ENCODE measurements at places on chromosomes 7 and 10. TPM values are rescaled to one million over a fixed set of nuclear protein-coding genes. Genes with fewer than 3 reads are reported as not detected.

- H3K27me3 ChIP-seq: no peaks in the 10 kb centered on the region
- H3K4me1 ChIP-seq: no peaks in the 10 kb centered on the region
Observed at GRCh38 chr7:131249003-131249402, 78.7 kb upstream of the MKLN1 start.

DNA sequence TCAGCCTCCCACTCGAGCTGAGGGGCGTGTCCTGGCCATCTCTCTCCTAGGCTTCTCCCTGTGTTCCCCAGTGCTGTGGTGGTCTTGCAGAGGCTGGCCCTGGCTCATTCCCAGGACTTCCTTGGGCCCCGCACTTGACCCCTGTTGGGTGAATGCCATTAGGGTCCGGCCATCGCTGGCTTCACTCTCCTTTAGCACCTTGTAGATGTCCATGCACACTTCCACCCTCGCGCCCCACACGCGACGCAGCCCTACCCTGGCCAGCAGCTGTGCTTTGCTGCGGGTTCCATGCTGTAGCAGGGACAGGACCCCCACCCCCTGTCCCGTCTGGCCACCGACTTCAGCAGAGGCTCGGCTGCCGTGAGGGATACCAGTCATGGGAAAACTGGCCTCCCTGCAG lies 46.3 kb downstream of the PITRM1 start:
- no peak overlapping the region for H3K4me3 ChIP-seq
- peaks cover 9% of the 10 kb centered on the region for H3K4me1 ChIP-seq
- H3K27ac ChIP-seq: peak overlapping the region; percentile 57
- no peaks in the 10 kb centered on the region for H3K36me3 ChIP-seq
- DNase-seq: no peak

DOCK1 gene
- 69.2 TPM for total RNA-seq

DNA sequence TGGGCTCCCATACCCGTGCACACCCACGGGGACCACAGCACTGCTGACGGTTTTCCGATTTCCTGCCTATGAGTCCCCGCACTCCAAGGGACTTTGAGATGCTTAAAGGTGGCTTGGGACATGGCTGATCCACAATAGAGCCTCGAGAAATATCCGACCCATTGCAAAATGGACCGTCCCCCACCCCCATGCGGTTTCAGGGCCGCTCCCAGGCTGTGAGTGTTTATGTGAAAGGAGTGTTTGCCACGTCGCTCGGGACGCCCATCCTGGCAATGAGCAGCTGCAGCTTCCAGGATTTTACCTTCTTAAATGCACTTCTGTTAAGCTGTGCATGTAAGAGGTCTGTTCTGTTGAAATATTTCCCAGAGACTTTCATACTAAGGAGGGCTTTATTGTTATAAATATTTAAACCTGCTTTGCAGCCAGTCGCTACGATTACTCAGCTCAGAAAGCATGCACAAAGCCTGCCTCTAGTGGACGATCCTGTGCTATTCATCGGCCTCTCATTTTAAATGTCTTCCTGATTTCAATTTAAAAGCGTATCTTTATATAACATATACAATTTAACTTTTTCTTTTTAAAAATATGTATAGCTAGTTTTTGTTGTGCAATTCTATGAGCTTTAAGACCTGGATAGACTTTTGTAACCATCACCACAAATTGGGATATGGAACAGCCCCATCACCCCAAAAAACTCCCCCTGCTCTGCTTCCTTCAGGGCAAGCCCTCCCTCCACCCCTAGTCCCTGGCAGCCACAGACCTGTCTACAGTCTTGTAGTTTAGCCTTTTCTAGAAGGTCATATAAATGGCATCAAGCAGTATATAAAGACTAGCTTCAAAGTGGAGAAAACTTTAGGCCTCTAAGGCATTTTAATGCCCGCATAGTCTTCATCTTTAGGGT lies 418.3 kb downstream of the PAXIP1 start:
- no peaks in the 10 kb centered on the region for H3K36me3 ChIP-seq
- no peak overlapping the region for H3K27ac ChIP-seq
- H3K27me3 ChIP-seq: no peaks in the 10 kb centered on the region

DNA sequence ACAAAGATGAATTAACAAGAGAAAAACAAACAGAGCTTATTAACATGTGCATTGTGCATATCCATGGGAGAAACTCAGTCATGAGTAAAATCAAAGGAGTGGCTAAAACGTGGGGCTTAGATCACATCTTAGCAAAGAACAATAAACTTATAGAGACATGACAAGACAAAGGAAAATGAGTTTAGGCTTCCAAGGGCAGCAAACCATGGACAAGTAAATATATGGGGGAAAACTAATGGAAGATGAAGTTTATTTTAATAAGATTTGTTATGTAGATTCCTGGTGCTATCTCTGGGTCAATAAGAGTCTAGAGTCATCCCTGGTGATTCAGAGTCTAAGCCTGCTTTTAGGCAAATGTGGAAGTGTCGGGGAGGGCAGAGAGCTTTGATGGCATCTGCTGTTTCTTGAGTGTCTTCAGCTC lies 87.2 kb upstream of the PLPP4 start:
- no peak overlapping the region for H3K4me3 ChIP-seq
- H3K27ac ChIP-seq: no peak overlapping the region
- H3K36me3 ChIP-seq: no peaks in the 10 kb centered on the region
- H3K27me3 ChIP-seq: no peaks in the 10 kb centered on the region
- DNase-seq: no peak

DNA sequence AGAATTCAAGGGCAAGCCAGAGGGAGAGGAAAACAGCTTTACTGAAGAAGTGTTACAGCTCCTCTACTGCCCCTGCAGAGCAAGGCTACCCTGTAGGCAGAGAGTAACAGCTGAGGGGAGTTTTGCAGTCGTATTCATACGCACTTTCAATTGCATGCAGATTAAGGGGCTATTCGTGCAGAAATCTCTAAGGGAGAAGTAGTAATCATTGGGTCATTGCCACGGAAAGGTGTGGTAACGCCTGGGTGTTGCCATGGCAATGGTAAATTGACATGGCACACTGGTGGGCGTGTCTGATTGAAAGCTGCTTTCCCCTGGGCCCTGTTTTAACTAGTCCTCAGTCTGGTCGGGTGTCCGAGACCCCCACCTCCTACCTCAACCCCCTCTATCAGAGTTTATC lies 227.2 kb downstream of the NSUN6 start:
- H3K27me3 ChIP-seq: no peaks in the 10 kb centered on the region
- no peaks in the 10 kb centered on the region for H3K4me1 ChIP-seq
- DNase-seq: no peak
- H3K4me3 ChIP-seq: no peak overlapping the region
- no peaks in the 10 kb centered on the region for H3K36me3 ChIP-seq

- H3K27ac ChIP-seq: no peak overlapping the region
- no peak overlapping the region for H3K4me3 ChIP-seq
- no peaks in the 10 kb centered on the region for H3K27me3 ChIP-seq
Observed at GRCh38 chr10:132580143-132580542, 42.6 kb downstream of the INPP5A start.

ZNF485 gene
- 4.0 TPM for total RNA-seq

LRRC18 gene
- total RNA-seq: not detected

DNA sequence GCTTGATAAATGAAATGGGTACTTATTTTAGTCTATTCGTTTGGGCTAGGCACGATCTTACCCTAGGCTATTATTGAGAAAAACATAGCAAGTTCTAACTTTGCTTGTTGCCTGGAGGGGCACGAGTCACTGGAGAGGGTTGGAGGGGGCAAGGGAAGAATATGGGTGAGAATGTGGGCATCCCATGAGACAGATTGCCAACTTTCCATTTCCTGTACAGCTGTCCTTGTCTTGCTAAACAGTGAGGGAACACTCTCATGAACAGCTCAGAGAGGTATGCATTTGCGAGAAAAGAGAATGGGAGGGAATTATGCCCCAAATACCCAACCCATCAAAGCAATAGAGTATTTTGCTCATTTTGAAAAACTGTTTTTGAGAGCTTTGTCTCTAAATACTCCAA lies 9.2 kb downstream of the CDHR3 start:
- no peaks in the 10 kb centered on the region for H3K4me1 ChIP-seq
- H3K27ac ChIP-seq: no peak overlapping the region
- no peak overlapping the region for H3K4me3 ChIP-seq
- no peaks in the 10 kb centered on the region for H3K27me3 ChIP-seq

DNA sequence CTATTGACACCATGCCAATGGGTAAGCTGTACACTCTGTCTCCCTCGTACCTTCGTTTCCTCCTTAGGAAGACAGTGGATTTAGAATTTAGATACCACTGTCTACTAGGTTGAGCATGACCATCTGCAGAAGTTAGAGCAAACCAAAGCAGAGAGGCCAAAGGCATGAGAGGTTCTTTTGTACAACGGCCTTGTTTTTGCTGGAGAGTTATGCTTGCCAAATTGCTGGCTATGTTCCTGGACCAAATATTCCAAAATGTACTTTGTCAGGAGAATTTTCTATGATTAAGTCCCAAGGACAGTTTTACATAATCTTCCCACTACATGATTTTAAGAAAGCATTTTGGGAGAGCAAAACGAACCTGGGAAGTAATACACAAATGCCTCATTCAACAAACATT lies 47.9 kb upstream of the PLCE1 start:
- no peaks in the 10 kb centered on the region for H3K36me3 ChIP-seq
- H3K4me1 ChIP-seq: no peaks in the 10 kb centered on the region
- H3K27ac ChIP-seq: no peak overlapping the region
- no peaks in the 10 kb centered on the region for H3K27me3 ChIP-seq

- no peak for DNase-seq
- H3K4me1 ChIP-seq: no peaks in the 10 kb centered on the region
- H3K27ac ChIP-seq: no peak overlapping the region
- H3K36me3 ChIP-seq: no peaks in the 10 kb centered on the region
- peaks cover 20% of the 10 kb centered on the region for H3K27me3 ChIP-seq
- H3K4me3 ChIP-seq: no peak overlapping the region
Observed at GRCh38 chr10:99331207-99331803, 2.1 kb downstream of the CNNM1 start.

DNA sequence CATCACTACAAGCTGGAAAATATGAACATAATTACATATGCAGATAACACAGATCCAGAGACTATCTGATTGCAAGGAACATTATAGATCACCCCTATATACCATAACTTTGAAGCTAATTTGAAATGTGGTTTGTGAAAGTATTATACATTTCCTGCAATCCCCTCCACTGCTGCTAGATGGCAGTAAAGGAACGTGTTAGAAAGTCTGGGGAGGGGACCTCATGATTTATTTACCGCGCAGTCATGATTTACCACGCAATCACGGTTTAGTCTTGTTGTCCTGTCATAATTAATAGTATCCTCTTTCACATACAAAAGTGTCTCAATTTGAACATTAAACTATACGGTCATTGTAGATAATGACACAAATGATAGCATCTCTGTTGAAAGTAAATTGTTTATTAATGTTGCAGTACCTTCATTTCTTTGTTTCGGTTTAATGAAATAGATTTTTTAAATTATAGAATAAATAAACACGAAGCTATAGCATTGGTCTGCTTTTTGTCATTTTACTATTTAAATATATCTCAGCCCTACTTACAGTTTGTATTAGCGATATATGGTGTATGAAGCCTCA lies 145.3 kb upstream of the PRSS1 start:
- no peaks in the 10 kb centered on the region for H3K36me3 ChIP-seq
- no peak overlapping the region for H3K4me3 ChIP-seq
- H3K4me1 ChIP-seq: no peaks in the 10 kb centered on the region
- no peaks in the 10 kb centered on the region for H3K27me3 ChIP-seq
- H3K27ac ChIP-seq: no peak overlapping the region

GRCh38 chr10:95566136-95566535 lies 5.0 kb upstream of the SORBS1 start:
- H3K4me1 ChIP-seq: no peaks in the 10 kb centered on the region
- no peak overlapping the region for H3K4me3 ChIP-seq
- H3K27ac ChIP-seq: no peak overlapping the region

PVRIG gene
- total RNA-seq: 1.2 TPM

ESYT2 gene
- total RNA-seq: 155 TPM

FAM25G gene
- total RNA-seq: not detected

- no peaks in the 10 kb centered on the region for H3K4me1 ChIP-seq
- H3K4me3 ChIP-seq: no peak overlapping the region
- no peak for DNase-seq
- H3K27ac ChIP-seq: no peak overlapping the region
- no peaks in the 10 kb centered on the region for H3K36me3 ChIP-seq
Observed at GRCh38 chr10:108180878-108181277, 1016.4 kb upstream of the SORCS1 start.

HTRA1 gene
- 116 TPM for total RNA-seq

DNA sequence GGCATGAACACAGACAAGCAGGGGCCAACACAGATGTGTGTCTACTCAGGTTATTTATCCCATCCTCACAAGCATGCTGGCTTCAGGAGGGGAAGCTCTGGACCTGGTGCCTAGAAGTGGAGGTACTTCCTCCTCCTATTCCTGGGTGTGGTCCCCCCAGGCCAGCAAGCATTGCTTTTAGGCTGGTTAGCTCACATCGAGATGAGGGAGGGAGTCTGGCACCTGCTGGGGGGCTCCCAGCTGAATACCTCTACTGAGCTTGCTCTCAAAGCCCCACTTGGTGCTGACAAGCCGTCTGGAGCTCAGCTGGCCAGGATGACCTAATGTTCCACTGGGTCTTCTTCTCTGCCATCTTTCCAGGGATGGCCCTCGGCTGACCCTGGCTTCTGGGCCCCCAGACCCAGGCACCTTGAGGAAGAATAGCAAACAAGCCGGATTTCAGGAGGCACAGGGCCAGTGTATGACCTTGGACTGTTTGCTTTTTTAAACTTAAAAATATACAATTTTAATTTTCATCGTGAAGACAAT lies 26.8 kb downstream of the FAM241B start:
- no peaks in the 10 kb centered on the region for H3K4me1 ChIP-seq
- H3K27me3 ChIP-seq: peaks cover 6% of the 10 kb centered on the region
- DNase-seq: no peak
- H3K27ac ChIP-seq: no peak overlapping the region

All from breast epithelium (tissue), 4 donors.